ENCODE measurements at places on chromosomes 12 and 14.

DNA sequence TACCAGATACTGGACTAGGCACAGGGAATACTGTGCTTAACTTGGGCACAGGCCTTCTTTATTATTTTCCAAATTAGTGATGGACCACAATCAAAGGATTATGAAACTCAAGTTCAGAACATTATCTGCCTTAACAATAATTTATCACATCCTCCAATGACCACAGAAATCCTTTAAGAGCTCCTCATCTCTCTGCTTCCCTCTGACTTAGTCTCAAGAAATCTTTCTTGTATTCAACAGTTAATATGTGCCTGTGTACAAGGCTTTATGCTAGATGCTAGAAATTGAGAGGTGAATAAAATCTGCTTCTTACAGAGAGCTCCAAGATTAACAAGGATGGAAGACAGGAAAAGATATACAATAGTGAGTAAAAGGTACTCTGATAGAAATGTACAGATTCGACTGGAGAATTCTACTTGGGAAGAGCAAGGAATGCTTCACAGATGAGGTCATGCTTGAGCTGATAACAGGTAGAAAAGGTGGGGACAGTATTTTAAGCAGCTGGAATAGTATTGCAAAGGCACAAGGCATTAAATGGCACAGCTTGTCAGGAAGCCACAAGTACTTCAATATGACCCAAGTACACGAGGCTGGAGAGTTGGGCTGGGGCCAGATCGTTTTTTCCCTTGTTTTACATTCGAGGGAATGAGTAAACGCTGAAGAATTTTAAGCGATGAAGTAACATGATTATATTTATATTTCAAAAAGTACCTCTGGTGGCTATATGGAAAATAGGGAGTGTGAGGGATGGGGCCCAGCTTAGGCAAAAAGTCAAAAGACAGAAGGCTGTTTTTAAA, 55.1 kb upstream of the ARID2 start:
- DNase-seq: peak; percentile 79

DNA sequence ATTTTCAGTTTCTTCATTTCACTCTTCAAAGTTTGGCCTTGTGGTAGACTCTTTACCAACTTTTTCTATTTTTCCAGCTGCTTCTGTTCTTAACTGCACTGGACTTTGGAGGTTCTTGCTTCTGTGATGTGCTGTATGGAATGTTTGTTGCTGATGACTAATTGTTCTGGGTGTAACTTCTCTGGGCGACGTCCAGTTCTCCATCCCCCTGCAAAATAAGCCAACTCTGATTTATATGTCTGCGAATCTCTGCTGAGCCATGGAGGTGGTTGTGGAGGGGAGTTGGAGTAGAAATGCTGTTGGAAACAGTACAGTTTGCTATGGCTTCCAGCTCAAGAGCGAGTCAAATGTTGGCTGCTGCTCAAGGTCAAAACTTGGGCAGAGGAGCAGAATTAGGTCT, 113.9 kb upstream of the DYRK2 start:
- peak; percentile 95 for DNase-seq

- no peak for DNase-seq
Observed at GRCh38 chr14:42149609-42150261, 543.1 kb downstream of the LRFN5 start.

- no peak for DNase-seq
Observed at GRCh38 chr14:79376557-79376956, 834.7 kb downstream of the DIO2 start.

DNA sequence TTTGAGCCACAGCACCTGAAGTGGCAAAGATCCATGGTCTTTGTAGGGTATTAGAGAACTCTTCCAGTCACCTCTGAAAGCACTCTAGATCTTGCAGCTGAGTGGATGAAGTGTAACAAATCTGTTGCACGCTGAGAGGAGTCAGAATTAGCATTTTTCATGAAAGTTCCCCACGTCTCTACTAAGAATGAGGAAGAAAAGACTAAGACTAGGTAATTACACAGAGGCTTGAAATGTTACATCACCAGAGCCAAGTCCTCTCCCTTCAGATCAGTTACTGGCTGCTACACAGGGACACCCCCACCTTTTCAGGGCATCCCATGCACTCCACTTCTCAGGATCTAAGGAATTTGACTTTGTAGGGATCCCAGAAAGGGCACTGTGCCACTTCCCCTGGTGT, 98.6 kb upstream of the FKBP4 start:
- no peak for DNase-seq

DNA sequence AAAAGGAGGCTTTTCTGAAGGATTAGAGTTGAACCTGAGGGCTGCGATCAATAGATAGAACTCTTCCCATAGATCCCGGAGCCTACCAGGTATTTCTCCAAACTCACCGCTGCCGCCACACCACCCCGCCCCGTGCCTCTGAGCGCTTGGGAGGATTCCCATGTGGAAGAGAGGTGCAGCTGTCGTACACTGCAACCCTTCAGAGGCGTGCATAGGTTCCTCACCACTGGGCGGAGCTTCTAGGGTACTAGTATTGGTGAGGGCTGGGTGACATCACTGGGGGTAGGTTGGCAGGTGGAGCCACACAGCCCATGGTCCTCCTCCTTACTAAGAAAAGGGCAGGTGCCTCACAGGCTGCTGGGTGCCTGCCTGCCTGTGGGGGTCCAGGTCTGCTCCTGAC, 127.0 kb downstream of the TSPAN9 start:
- DNase-seq: no peak

- DNase-seq: no peak
Observed at GRCh38 chr12:20377750-20378149, 9.4 kb downstream of the PDE3A start.

DNA sequence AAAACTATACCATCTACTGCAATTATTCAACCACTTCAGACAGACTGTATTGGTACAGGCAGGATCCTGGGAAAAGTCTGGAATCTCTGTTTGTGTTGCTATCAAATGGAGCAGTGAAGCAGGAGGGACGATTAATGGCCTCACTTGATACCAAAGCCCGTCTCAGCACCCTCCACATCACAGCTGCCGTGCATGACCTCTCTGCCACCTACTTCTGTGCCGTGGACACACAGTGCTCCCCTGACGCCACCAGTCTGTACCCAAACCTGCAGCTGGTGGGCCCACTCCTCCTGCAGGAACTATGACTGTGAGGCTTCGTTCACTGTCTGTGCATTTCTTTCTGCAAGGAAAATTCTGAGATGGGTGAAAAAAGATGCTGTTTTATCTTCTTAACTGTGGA, 284.7 kb downstream of the DAD1 start:
- no peak for DNase-seq

DNA sequence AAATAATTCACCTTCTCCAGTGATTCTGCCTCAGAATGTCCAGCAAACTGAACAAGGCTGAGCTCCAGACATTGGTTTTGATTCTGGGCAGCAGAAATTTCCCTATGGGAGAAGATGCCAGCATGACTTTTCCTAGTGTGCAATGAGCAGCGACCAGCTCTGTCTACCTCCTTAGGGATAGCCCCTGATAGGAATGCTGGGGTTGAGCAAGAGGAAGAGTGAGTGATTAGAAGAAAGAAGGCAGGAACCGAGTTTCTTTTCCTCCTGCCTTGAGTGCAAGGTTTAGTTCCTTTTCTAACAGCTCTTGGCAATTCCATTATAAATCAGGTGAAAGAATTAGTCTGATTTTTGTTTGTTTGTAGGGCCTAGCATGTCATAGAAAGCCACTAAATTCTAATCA, 379.0 kb downstream of the DAD1 start:
- no peak for DNase-seq

DNA sequence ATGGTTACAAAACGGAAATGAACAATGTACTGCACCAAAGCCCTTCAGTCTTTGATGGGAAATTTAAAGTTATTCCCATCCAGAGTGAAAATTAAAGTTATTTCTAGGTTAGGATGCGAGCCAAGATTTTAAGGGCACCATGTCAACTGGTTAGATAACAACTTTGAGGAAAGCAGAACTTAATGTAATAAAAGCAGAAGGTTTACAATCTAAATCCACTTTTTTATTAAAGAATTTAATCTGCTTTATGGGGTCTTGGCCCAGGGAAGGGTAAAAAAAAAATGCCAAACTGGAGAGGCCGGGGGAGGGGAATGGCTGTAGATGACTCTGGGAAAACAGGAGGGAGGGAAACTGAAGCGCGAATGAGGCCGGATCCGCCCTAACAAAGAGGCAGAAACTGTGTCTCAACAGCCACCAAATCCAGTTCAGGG, 108.2 kb upstream of the ATF7IP start:
- no peak for DNase-seq

DNA sequence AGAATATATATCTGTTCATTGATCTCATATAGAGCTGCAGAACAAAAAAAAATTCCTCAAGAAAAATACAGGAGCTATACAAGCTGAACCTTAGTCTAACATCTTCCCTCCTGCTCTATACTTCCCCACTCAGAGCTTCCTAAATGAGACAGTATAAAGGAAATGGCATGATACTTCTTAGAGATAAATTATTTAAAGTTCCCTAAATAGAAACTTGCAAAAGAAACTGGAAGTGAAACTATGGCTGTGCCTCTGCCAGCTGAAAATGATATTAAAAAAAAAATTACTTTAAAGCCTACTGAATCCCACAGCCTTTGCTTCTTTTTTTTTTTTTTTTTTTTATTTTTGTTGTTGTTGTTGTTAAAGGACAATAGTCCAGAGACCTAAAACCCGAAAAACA, 11.6 kb upstream of the NEK9 start:
- no peak for DNase-seq

DNA sequence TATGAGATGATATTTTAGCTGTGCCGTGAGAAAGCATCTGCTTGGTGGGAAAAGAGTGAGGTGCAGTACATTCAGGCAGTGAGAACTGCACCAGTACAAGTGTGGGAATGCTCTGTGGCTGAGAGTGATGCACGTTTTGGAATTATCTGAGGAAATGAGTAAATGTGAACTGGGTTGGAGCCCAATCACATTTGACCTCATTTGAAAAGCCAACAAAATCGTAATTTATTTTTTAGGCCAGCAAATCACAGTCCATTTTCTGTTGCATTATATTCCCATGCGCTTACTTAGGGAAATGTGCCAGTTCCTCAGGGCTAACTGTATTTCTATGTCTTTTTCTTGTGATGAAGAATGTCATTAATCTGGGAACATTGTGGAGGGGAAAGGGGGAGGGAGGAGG, 77.3 kb downstream of the SNAPC1 start:
- DNase-seq: peak; percentile 93

GRCh38 chr14:51507511-51507905, 144.2 kb upstream of the FRMD6 start:
- no peak for DNase-seq

DNA sequence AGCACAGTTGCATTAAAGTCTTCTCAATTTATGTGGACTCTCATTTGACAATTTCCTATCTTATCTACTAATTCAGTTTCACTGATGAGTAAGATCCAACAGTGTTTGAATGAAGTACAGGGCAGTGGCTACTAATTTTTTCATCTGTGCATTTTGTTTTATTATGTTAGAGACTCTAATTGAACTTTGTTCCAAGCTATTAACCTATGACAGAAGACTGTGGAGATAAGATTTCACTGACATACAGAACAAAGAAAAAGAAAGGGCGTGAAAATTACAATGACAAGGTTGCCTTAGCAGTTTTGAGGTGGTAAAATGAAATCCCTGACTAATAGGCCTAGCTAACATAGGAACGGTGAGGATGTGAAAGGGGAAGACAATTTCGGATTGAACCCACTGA, 153.2 kb upstream of the SOX5 start:
- no peak for DNase-seq

DNA sequence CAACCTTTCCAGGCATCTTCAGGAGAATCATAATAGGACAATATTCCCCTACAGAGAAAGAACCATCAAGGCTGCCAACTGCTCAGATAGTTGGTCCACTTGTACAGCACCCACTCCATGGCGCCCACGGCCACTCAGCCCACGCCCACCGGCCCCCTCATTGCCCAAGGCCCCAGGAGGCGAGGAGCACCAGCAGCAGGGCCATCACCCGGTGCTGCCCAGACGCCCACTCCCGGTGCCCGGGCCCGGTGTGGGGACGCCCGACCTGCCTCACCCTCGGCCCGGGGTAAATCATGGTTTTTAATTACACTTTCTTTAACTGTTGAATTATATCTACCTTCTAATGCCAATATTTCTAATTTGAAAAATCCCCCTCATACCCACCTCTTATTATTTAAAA, 41.3 kb upstream of the ANO6 start:
- no peak for DNase-seq

Measured in fibroblast of mammary gland (primary cell).